ENCODE measurements at places on chromosomes 4 and X. TPM values are rescaled to one million over a fixed set of nuclear protein-coding genes. Genes with fewer than 3 reads are reported as not detected.

Gene NSUN7
- 8.0 TPM for total RNA-seq

Gene COL4A5
- total RNA-seq = 99.0 TPM

Gene HHIP
- 20.8 TPM for total RNA-seq

Gene BMX
- total RNA-seq = 0.07 TPM

Gene ENPEP
- total RNA-seq = 8.7 TPM

Gene ZFP42
- 7.1 TPM for total RNA-seq

Gene AMER1
- 6.3 TPM for total RNA-seq

Gene EGFL6
- total RNA-seq = 115 TPM

- DNase-seq = peak; percentile 42
- no peaks in the 10 kb centered on the region for H3K27me3 ChIP-seq
- peak overlapping the region; percentile 74 for H3K27ac ChIP-seq
Measured at GRCh38 chr4:153497091-153497531, 31.0 kb downstream of the TMEM131L start.

DNA sequence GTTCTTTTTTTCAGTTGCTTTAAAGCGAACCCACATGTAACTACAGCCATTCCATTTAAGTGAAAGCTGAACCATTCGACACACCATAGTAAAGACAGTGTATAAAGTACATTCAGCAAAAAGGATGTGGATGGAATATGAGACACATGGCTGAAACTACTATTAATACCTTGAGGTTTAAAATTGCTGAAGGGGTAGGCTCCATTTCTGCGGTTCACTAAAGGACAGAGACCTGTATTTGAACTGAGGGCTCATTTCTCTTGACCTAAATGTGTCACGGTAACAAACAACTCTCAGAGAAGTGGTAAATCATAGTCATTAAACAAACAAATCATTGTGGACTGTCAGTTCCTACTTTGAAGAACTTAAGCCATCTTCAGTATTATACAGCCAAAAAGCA, 1085.6 kb upstream of the TENM3 start:
- no peak overlapping the region for H3K27ac ChIP-seq
- H3K27me3 ChIP-seq = no peaks in the 10 kb centered on the region
- H3K4me3 ChIP-seq = no peak overlapping the region
- DNase-seq = no peak
- H3K36me3 ChIP-seq = no peaks in the 10 kb centered on the region

DNA sequence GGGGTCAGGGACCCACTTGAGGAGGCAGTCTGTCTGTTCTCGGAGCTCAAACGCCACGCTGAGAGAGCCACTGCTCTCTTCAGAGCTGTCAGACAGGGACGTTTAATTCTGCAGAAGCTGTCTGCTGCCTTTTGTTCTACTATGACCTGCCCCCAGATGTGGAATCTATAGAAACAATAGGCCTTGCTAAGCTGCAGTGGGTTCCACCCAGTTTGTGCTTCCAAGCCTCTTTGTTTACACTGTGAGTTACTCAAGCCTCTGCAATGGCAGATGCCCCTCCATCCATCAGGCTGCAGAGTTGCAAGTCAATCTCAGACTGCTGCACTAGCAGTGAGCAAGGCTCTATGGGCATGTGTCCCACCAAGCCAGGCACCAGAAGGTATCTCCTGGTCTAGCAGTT, 158.1 kb downstream of the DTHD1 start:
- no peaks in the 10 kb centered on the region for H3K4me1 ChIP-seq
- H3K27ac ChIP-seq = no peak overlapping the region
- no peaks in the 10 kb centered on the region for H3K36me3 ChIP-seq
- no peak for DNase-seq

GRCh38 chr4:122997463-122998101, 75.2 kb upstream of the NUDT6 start:
- H3K4me1 ChIP-seq = no peaks in the 10 kb centered on the region
- no peak for DNase-seq
- H3K36me3 ChIP-seq = no peaks in the 10 kb centered on the region
- H3K4me3 ChIP-seq = no peak overlapping the region

DNA sequence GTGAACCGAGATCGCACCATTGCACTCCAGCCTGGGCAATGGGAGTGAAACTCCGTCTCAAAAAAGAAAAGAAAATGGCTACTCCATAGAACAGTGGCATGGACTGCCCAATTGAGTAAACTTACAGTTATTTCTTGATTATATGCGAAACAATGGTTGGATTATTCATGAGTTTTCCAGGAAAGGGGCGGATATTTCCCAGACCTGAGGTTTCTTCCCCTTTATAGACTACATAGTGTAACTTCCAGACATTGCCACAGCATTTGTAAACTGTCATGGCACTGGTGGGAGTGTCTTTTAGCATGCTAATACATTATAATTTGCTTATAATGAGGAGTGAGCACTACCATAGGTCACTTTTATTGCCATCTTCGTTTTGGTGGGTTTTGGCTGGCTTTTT, 14.1 kb upstream of the MRPL1 start:
- H3K27me3 ChIP-seq = no peaks in the 10 kb centered on the region
- H3K36me3 ChIP-seq = no peaks in the 10 kb centered on the region
- no peak overlapping the region for H3K27ac ChIP-seq
- no peaks in the 10 kb centered on the region for H3K4me1 ChIP-seq
- DNase-seq = no peak

GRCh38 chrX:48474581-48474980, 1.4 kb upstream of the FTSJ1 start:
- no peak for DNase-seq
- H3K27ac ChIP-seq = no peak overlapping the region
- H3K27me3 ChIP-seq = no peaks in the 10 kb centered on the region

- H3K27ac ChIP-seq = peak overlapping the region; percentile 74
- no peaks in the 10 kb centered on the region for H3K27me3 ChIP-seq
- H3K4me1 ChIP-seq = peaks cover 37% of the 10 kb centered on the region
Measured at GRCh38 chrX:115582616-115583495, 21.9 kb downstream of the PLS3 start.

DNA sequence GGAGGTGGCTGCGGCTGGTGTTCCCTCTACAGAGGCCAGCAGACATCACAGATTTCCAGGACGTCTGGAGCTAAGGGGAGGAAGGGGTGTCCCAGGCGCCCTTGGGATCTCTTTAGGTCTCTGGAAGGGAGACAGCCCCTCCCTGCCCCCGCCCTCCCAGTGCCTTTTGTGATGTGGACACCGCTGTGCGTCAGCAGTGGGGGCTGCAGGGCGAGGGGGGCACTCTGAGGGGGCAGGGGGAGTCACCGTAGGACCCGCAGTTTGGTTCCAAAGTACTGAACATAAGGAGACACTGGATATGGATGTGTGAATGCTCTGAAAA, 25.6 kb upstream of the MXD4 start:
- H3K4me3 ChIP-seq = no peak overlapping the region
- peaks cover 9% of the 10 kb centered on the region for H3K4me1 ChIP-seq
- no peak overlapping the region for H3K27ac ChIP-seq
- no peak for DNase-seq

- H3K27me3 ChIP-seq = no peaks in the 10 kb centered on the region
- H3K4me1 ChIP-seq = no peaks in the 10 kb centered on the region
- no peak overlapping the region for H3K4me3 ChIP-seq
- peak; percentile 6 for DNase-seq
- H3K27ac ChIP-seq = no peak overlapping the region
Measured at GRCh38 chr4:179110356-179110755, 1668.1 kb upstream of the AGA start.

DNA sequence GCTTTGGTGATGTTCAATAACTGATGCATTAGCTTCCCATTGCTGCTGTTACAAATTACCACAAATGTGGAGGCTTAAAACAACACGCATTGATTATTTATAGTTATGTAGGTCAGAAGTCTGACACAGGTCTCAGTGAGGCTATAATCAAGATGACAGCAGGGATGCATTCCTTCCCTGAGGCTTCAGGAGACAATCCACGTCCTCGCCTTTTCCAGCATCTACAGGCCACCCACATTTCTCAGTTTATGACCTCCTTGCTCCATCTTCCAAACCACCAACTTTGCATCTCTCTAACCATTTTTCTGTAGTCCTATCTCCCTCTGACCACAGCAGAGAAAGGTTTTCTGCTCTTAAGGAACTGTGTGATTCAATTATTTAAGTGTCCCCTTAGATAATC, 92.5 kb downstream of the GASK1B start:
- no peak overlapping the region for H3K4me3 ChIP-seq
- H3K27me3 ChIP-seq = no peaks in the 10 kb centered on the region
- no peak overlapping the region for H3K27ac ChIP-seq
- no peaks in the 10 kb centered on the region for H3K36me3 ChIP-seq

DNA sequence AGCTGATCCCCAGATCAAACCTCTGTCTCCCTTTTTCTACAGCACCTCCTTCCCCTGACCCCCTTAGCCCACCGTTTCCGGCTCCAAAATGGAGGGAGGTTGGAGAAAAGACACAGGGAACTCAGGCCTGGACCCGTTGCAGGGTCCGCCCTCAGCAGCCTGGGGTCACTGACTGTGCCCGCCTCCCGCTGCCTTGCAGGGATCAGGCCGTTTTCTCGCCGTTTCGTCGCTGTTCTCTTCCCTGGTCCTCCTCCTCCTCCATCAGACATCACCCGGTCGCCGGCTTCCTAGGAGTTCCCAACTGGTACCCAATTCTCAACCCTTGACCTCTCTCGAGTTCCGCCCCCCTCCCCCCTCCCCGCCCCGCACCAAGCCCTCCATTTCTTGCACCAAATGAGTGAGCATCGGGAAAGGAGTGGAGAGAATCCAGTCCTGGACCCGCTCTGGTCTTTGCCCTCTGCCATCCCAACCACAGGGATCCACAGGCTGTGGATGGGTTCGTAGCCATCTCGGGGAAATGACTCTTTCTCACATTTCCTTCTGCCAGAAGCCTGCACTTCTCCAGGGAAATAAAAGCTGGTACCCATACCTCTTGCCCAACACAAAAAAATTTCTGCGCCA, 493 bp downstream of the TCEAL5 start:
- H3K27me3 ChIP-seq = no peaks in the 10 kb centered on the region
- H3K27ac ChIP-seq = no peak overlapping the region
- DNase-seq = no peak
- H3K4me1 ChIP-seq = no peaks in the 10 kb centered on the region
- H3K36me3 ChIP-seq = no peaks in the 10 kb centered on the region

GRCh38 chr4:122946142-122946541, 23.7 kb upstream of the NUDT6 start:
- no peaks in the 10 kb centered on the region for H3K4me1 ChIP-seq
- H3K4me3 ChIP-seq = no peak overlapping the region
- H3K27me3 ChIP-seq = no peaks in the 10 kb centered on the region
- no peak overlapping the region for H3K27ac ChIP-seq
- no peak for DNase-seq

DNA sequence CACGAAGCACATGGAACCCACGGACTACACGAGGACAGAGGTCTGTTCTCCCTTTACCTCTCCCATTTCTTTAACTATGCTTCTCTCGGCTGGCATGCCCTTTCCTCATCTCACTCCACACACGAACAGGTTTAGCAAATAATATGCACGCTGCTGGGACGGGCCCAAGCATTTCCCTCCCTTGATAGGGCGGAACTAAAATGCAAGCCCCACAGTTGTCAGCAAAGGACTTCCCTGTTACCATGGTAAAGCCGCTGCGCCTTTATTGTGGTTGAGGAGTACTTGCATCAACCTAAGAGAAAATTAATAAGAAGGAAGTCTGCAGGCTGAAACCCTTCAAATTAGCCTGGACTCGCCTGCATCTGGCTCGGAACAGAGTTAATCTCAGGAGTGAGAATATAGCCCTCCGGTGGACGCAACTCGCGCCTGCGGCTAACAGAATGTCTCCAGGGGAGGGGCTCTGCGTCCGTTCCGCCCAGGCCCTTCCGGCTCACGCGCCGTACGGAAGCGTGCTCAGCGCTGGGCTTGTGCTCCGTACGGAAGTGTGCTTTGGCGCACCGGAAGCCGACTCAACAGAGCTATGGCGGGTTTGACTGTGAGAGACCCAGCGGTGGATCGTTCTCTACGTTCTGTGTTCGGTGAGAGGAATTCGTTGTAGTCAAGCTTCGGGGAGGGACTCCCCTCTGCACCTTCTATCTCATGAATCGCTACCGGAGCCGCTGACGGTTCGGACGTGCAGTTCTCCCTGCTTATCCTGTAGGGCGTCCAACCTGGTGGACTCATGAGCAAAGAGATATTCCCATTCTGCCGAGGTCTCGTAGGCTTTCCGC, at the start of gene CSTF2:
TSS of gene CSTF2 (plus strand) at position 555 of the 830 bp plus-strand sequence. CDS start at position 581, 26 bp downstream.
- H3K27me3 ChIP-seq = no peaks in the 10 kb centered on the region
- H3K4me1 ChIP-seq = no peaks in the 10 kb centered on the region
- peak; percentile 86 for DNase-seq
- H3K36me3 ChIP-seq = no peaks in the 10 kb centered on the region
- H3K4me3 ChIP-seq = peak within 1 kb of the TSS; percentile 44

GRCh38 chrX:139079789-139080188, 368.3 kb upstream of the FGF13 start:
- H3K27me3 ChIP-seq = no peaks in the 10 kb centered on the region
- no peak overlapping the region for H3K4me3 ChIP-seq
- no peaks in the 10 kb centered on the region for H3K36me3 ChIP-seq

GRCh38 chr4:25770847-25771246, 91.9 kb downstream of the SEL1L3 start:
- peaks cover 10% of the 10 kb centered on the region for H3K4me1 ChIP-seq
- no peak overlapping the region for H3K27ac ChIP-seq
- no peaks in the 10 kb centered on the region for H3K36me3 ChIP-seq
- no peak for DNase-seq
- H3K4me3 ChIP-seq = no peak overlapping the region
- no peaks in the 10 kb centered on the region for H3K27me3 ChIP-seq

DNA sequence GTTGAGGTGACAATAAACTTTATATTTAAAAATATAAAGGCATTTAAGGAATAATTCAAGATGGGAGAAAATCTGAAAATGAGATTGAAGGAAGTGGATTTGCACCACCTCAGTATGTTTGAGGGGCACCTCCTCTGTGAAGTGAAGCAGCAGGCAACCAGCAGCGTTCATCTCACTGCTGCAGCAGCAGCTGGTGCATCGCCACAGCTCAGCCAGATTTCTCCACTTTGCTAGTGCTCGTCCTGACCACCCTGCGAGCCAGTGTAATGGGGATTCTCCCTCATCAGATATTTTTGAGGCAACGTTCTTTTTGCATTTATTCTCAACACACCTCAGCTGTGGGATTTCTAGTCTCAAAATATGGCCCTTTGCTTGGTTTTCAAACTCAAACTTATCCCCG, 13.9 kb downstream of the LRAT start:
- DNase-seq = no peak
- peaks cover 32% of the 10 kb centered on the region for H3K27me3 ChIP-seq
- no peak overlapping the region for H3K27ac ChIP-seq
- H3K4me3 ChIP-seq = no peak overlapping the region
- H3K4me1 ChIP-seq = no peaks in the 10 kb centered on the region

DNA sequence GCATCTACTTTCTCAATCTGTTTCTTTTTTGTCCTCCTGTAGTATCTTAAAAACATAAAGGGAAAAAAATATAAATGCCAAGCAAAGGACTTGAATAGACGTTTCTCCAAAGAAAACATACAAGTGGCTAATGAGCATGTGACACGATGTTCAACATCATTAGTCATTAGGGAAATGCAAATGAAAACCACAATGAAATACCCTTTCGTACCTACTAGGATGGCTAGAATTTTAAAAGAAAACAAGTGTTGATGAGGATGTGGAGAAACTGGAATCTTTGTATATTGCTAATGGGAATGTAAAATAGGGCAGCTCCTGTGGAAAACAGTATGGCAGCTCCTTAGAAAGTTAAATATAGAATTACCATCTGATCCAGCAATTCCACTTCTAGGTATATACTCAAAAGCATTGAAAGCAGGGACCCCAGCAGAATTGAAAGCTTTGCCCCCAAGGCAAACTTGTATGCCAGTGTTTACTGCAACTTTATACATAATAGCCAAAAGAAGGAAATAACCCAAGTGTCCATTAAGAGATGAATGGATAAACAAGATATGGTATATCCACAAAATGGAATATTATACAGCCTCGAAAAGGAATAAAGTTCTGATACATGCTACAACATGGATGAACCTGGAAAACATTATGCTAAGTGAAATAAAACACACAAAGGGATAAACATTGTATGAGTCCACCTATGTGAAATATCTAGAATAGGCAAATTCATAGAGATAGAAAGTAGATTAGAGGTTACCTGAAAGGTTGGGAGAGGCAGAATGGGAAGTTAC, 138.3 kb downstream of the SH3KBP1 start:
- no peak overlapping the region for H3K27ac ChIP-seq
- H3K4me1 ChIP-seq = no peaks in the 10 kb centered on the region
- no peaks in the 10 kb centered on the region for H3K27me3 ChIP-seq
- H3K4me3 ChIP-seq = no peak overlapping the region
